Liver (tissue), 10 donors: ENCODE measurements at places on chromosomes 3 and 15. TPM values are rescaled to one million over a fixed set of nuclear protein-coding genes. Genes with fewer than 3 reads are reported as not detected.

DNA sequence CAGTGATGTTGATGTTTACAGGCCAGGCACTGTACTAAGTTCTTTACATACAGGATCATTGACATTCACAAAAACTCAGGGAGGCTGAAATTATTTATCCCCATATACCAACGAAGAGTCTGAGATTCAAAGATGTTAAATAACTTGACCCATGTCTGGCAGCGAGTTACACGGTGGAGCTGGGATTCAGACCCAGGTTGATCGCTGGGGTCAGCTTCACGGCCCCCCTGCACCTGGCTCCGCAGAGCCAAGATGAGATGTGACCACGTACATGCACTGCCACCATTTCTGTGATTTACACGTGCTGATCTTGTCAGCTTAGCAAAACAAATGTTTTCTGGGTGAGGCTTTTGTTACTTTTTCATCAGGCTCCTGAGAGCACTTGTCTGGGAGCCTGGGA is 109.8 kb downstream of the EEFSEC start:
- H3K27me3 ChIP-seq: no peaks in the 10 kb centered on the region
- H3K36me3 ChIP-seq: peaks cover 7% of the 10 kb centered on the region
- DNase-seq: no peak
- no peak overlapping the region for H3K27ac ChIP-seq
- H3K4me3 ChIP-seq: no peak overlapping the region

DNA sequence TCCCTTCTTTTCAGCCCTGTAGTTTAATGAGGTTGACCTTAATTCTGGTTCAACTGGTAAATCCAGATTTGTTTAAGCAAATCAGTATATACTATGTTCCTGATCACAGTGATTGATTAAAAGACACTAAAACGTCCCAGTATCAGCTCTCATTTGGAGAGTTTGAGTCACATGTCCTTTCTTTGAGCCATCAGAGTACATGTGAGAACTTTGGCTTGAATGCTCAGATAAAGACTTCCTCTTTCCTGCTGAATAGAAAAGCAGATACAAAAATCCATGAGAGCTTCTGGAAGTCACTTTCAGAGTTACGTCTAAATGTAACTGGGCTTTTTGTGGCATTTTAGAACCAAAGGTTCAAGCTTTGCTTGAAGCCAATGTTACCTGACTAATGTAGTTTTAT is 341.8 kb upstream of the SATB1 start:
- H3K36me3 ChIP-seq: no peaks in the 10 kb centered on the region
- H3K4me1 ChIP-seq: no peaks in the 10 kb centered on the region
- no peak for DNase-seq
- H3K27me3 ChIP-seq: no peaks in the 10 kb centered on the region
- no peak overlapping the region for H3K27ac ChIP-seq

DNA sequence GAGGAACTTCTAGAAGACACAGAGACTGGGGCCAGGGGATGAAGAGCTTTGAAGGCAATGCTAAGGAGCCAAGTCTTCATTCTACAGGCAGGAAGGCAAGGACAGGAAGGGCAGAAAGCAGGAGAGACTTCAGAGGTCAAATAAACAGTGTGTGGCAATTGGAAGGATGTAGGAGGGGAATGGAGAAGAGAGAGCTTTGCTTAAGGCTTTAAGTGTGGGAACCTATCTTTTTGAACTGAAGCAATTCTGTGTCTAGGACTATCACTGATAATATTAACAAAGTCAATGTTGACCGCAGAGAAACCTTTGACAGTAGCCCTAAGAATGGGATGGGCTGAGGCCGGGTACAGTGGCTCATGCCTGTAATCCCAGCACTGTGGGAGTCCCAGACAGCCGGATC is 325.0 kb downstream of the FOXP1 start:
- no peaks in the 10 kb centered on the region for H3K36me3 ChIP-seq
- no peaks in the 10 kb centered on the region for H3K27me3 ChIP-seq
- no peak for DNase-seq
- H3K4me1 ChIP-seq: peaks cover 16% of the 10 kb centered on the region
- H3K4me3 ChIP-seq: no peak overlapping the region

- no peaks in the 10 kb centered on the region for H3K27me3 ChIP-seq
- H3K4me1 ChIP-seq: no peaks in the 10 kb centered on the region
- no peak for DNase-seq
These were observed 701.3 kb downstream of the EDEM1 start for GRCh38 chr3:5888851-5889250.

GRCh38 chr3:54042259-54042823 is 80.0 kb upstream of the CACNA2D3 start:
- H3K27ac ChIP-seq: no peak overlapping the region
- no peak for DNase-seq
- H3K4me1 ChIP-seq: no peaks in the 10 kb centered on the region

Gene MAGEF1
- total RNA-seq: 14.7 TPM

Gene CELSR3
- 0.33 TPM for total RNA-seq

Gene PSTPIP1
- total RNA-seq: 4.6 TPM

Gene CLDN18
- not detected for total RNA-seq
